Gastrocnemius medialis (tissue), 4 donors: ENCODE measurements at places on chromosomes 12 and 14. TPM values are rescaled to one million over a fixed set of nuclear protein-coding genes. Genes with fewer than 3 reads are reported as not detected.

The MORN3 gene
- total RNA-seq = not detected

The ITGB7 gene
- total RNA-seq = 0.73 TPM

The NPAS3 gene
- not detected for total RNA-seq

DNA sequence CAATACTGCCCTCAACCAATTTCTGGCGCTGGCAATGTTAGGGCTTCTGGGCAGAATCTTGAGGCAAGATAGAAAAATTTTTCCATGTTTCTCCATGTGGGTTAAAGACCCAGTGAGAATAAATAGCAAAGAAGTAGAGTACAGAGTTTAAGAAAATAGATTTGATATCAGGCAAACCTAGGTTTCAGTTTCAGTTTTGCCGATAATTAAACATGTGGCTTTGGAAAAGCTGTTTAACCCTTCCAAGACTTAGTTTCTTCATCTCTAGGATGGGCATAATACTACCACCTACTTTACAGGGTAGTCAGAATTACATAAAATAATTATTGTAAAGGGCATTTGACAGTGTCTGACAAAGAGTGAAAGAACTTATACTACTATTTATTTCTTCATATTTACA is 360.4 kb downstream of the PCNX1 start:
- H3K36me3 ChIP-seq = no peaks in the 10 kb centered on the region
- H3K4me3 ChIP-seq = no peak overlapping the region
- no peak for DNase-seq
- H3K4me1 ChIP-seq = no peaks in the 10 kb centered on the region
- H3K27me3 ChIP-seq = no peaks in the 10 kb centered on the region
- H3K27ac ChIP-seq = no peak overlapping the region

GRCh38 chr12:124273630-124274029 is 21.3 kb upstream of the RFLNA start:
- no peak overlapping the region for H3K4me3 ChIP-seq
- no peaks in the 10 kb centered on the region for H3K36me3 ChIP-seq
- no peaks in the 10 kb centered on the region for H3K27me3 ChIP-seq
- no peak for DNase-seq
- no peaks in the 10 kb centered on the region for H3K4me1 ChIP-seq

DNA sequence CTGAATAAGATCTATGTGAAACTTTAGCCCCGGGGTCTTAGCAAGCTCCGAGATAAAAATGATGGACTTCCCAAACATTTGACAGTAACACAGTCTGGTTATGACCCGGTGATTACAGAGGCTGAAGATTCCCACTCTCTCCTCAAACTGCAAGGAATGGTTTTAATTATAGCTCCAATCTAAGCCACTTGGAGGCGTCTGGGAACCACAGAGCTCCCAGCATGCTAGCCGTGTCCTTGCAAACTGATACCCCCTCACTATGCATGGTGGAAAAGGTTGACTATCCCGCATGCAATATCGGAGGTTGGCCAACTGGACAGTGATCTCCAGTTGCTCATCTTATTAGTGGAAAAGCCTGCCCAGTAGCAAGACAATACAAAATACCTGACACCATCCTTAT is 76.5 kb upstream of the GRIN2B start:
- H3K27me3 ChIP-seq = no peaks in the 10 kb centered on the region
- no peak overlapping the region for H3K4me3 ChIP-seq
- H3K36me3 ChIP-seq = no peaks in the 10 kb centered on the region
- no peak overlapping the region for H3K27ac ChIP-seq
- DNase-seq = no peak

DNA sequence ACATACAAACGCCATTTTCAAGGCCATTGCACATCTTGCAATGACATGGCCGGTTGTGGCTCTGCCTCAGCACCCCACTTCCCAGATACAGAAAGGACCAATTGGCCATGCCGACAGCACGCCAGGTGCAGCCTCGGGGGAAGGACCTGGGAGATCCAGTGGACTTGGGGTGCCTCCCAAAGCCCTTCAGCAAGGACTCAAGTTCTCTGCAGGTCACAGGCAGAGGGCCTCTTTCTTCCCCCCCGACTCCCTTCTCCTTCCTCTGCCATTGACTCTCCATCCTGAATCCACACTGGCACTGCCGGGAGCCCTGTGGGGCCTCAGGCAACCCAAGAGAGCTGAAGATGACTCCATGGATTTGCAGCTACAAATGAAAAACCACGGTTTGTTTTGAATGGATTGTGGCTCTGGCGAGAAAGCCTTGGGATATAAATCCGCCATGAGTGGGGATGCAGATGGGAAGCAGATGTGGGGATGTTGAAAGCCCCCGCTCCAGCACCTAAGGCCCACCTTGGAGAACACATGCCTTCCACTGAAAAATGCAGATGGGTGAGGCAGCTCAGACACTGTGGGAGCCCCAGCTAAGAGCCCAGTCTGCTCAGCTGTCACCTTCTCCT is 35.1 kb upstream of the LTBP2 start:
- peaks cover 7% of the 10 kb centered on the region for H3K4me1 ChIP-seq
- no peaks in the 10 kb centered on the region for H3K36me3 ChIP-seq
- no peak overlapping the region for H3K4me3 ChIP-seq
- H3K27ac ChIP-seq = no peak overlapping the region

- H3K4me1 ChIP-seq = no peaks in the 10 kb centered on the region
- H3K27me3 ChIP-seq = no peaks in the 10 kb centered on the region
- H3K36me3 ChIP-seq = no peaks in the 10 kb centered on the region
- H3K27ac ChIP-seq = no peak overlapping the region
Observed at GRCh38 chr12:126312457-126312856, 1247.2 kb downstream of the AACS start.

DNA sequence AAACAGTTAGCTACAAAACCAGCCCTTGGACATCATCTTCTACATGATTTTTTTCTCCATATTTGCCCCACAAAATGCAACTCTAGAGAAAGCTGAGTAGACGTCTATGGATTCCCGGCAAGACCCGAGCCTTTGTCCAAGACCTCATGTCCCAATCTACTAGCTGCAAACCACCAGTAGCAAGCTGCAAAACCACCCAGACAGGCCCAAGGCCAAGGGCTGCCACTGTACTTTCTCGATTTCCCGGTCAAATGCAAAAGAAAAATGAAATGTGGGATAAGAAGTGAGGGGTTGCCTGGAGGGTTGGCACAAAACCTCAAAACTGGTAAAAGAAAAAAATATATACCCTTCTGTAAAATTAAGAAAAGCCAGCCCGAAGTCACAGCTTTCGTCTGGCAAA is 2.9 kb upstream of the SIX6 start:
- no peak for DNase-seq
- peaks cover 36% of the 10 kb centered on the region for H3K27me3 ChIP-seq
- H3K36me3 ChIP-seq = no peaks in the 10 kb centered on the region

- no peak overlapping the region for H3K27ac ChIP-seq
- no peak overlapping the region for H3K4me3 ChIP-seq
- H3K4me1 ChIP-seq = no peaks in the 10 kb centered on the region
- no peaks in the 10 kb centered on the region for H3K36me3 ChIP-seq
Observed at GRCh38 chr14:102999227-102999895, 58.0 kb downstream of the CDC42BPB start.

DNA sequence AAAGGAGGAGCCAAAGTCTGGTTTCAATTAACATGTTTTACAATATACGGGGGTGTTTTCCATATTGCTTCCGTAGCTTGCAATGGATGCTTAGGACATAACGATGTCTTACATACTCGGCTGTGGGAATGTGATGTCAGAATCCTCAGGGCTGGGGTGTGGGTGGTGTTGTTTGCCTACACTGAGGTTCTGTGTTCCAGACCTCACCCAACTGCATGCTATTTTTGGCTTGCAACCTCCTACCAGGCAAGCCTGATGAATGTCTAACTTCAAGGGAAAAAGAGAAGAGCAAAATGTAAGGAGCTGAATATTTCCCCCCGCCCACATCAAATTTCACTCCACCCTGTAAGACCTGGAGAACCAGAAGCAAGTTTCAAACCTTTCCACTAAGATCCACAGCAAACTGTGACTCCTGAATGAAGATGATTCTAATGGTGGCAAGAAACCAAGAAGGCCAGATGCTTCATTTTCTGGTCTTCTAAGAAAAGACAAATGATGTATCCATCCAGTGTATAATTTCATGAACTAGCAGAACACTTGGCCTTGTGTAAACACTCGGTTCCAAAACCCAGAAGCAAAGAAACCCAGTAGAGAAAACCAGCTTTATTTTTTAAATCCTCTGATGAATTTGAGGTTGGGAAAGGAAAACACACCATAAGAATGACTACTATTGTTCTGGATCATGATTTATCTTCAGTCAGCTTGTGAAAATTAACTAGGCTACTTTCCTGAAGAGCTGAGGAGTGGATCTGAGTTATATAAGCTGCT is 227.9 kb downstream of the DACT1 start:
- H3K27me3 ChIP-seq = no peaks in the 10 kb centered on the region
- no peak overlapping the region for H3K4me3 ChIP-seq
- no peaks in the 10 kb centered on the region for H3K36me3 ChIP-seq
- DNase-seq = no peak

DNA sequence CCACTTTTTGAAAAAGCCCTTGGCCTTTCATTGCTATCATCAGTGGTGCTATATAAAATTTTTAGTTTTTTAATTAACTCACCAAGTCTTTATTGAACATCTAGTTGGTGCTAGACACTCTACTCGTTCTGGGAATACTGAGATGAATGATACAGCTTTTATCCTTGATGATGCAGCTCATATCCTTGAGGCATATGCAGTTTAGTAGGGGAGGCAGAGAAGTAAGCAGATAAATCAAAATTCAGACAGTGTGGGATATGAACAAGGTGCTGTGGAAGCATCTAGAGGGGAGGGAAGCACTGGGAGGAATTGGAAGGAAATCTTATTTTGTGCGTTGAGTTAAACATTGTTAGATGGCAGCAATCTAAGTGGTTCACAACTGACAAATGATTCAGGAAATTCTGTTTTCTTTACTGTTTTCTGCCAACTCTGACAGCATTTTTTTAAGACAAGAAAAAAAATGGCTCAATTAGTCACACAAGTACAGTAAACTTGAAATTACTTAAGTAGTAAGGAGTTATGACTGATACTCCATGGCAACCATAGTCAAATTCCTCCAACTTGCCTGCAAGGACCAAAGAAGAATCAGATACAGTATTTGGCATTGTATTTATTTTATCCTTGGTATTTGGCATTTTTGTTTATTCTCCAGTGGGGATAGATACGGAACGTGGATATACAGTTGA is 119.2 kb downstream of the TMTC2 start:
- no peak for DNase-seq
- H3K36me3 ChIP-seq = no peaks in the 10 kb centered on the region
- H3K4me1 ChIP-seq = no peaks in the 10 kb centered on the region
- no peaks in the 10 kb centered on the region for H3K27me3 ChIP-seq
- H3K4me3 ChIP-seq = no peak overlapping the region

GRCh38 chr14:105391541-105391940 is 6.8 kb upstream of the TEX22 start:
- no peaks in the 10 kb centered on the region for H3K4me1 ChIP-seq
- H3K27ac ChIP-seq = no peak overlapping the region
- no peaks in the 10 kb centered on the region for H3K36me3 ChIP-seq
- no peak for DNase-seq
- H3K27me3 ChIP-seq = no peaks in the 10 kb centered on the region

DNA sequence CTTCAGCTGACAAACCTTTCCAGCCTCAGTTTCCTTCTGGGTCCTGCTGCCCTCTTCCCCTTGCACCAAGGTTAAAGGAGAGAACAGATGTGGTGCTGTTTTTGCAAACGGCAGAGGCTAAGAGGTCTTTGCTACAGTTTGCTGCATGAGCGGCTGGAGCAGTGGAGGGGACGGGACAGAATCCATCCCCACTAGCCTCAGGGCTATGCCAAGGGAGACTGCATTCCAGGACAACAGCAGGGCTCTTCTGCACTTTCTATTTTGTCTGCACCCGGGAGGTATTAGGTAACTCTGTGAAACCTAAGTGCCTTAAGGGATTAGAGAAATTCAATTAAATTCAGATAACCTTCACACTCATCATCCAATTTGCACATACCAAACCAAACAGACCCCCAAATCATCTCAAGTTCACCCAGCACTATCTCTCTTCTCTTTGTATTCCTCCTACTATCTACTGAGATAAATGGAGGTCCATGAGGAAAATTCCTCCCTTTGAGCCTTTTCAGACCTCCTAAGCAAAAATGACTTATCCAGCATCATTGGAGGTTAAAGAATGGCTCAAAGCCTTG is 103.8 kb upstream of the VRK1 start:
- no peak overlapping the region for H3K4me3 ChIP-seq
- H3K4me1 ChIP-seq = no peaks in the 10 kb centered on the region
- H3K27me3 ChIP-seq = no peaks in the 10 kb centered on the region
- no peak overlapping the region for H3K27ac ChIP-seq
- no peak for DNase-seq

GRCh38 chr14:65976761-65977404 is 509.3 kb upstream of the CCDC196 start:
- H3K36me3 ChIP-seq = no peaks in the 10 kb centered on the region
- no peak for DNase-seq
- H3K27me3 ChIP-seq = no peaks in the 10 kb centered on the region
- H3K4me1 ChIP-seq = no peaks in the 10 kb centered on the region
- H3K27ac ChIP-seq = no peak overlapping the region

DNA sequence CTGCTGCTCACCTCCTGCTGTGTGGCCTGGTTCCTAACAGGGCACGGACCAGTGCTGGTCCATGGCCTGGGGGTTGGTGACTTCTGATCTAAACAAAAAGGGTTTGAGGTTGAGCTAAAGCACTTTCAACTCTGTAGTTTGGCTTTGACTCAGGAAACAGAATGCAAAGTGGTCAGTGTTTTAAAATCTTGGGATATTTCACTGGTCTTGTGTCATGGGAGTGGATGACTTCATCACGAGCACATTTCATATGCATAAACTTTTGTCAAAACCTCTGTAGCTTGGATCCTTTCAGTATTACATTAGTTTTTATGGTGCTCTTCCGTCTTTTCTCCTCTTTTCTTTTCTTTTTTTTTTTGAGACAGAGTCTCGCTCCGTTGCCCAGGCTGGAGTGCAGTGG is 25.6 kb downstream of the FAM161B start:
- no peaks in the 10 kb centered on the region for H3K27me3 ChIP-seq
- DNase-seq = no peak
- H3K36me3 ChIP-seq = peaks cover 83% of the 10 kb centered on the region
- H3K4me3 ChIP-seq = no peak overlapping the region
- no peak overlapping the region for H3K27ac ChIP-seq
- H3K4me1 ChIP-seq = no peaks in the 10 kb centered on the region

DNA sequence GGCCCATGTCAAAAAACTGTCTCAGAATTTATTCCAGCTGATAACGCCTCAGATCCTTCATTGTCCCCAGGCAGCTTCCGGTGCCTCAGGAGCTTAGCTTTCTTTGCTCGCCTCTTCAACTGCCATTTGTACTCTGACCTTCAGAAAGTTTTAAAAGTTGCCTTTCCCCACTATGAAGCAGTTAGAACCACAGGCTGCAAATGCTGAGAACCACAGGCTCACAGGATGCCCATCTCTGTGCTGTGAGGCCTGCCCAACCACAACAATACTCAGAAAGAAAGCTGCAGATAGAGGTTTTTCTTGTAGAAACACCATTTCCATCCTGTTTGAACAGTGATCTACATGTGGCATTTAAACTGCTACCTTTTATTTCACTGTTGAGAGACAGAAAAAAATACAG is 131.1 kb downstream of the PRKCH start:
- no peak overlapping the region for H3K27ac ChIP-seq
- DNase-seq = no peak
- H3K4me3 ChIP-seq = no peak overlapping the region
- no peaks in the 10 kb centered on the region for H3K36me3 ChIP-seq
- H3K4me1 ChIP-seq = peaks cover 9% of the 10 kb centered on the region

GRCh38 chr12:11014234-11014633 is 8.2 kb downstream of the TAS2R19 start:
- H3K4me3 ChIP-seq = no peak overlapping the region
- no peaks in the 10 kb centered on the region for H3K36me3 ChIP-seq
- DNase-seq = no peak
- no peaks in the 10 kb centered on the region for H3K4me1 ChIP-seq

- H3K4me1 ChIP-seq = peaks cover 21% of the 10 kb centered on the region
- H3K4me3 ChIP-seq = no peak overlapping the region
- H3K27me3 ChIP-seq = no peaks in the 10 kb centered on the region
- H3K36me3 ChIP-seq = no peaks in the 10 kb centered on the region
- peak overlapping the region; percentile 70 for H3K27ac ChIP-seq
Observed at GRCh38 chr14:64718762-64719161, 14.5 kb downstream of the PLEKHG3 start.
